ENCODE measurements at places on chromosomes 6 and 20. TPM values are rescaled to one million over a fixed set of nuclear protein-coding genes. Genes with fewer than 3 reads are reported as not detected.

ARHGAP18 gene
- total RNA-seq, result 18.2 TPM

FOXQ1 gene
- 6.5 TPM for total RNA-seq

TGM3 gene
- total RNA-seq, result under 0.01 TPM

TFAP2D gene
- total RNA-seq, result not detected

IPCEF1 gene
- total RNA-seq, result under 0.01 TPM

TXLNB gene
- 4.1 TPM for total RNA-seq

Data from smooth muscle cell of trachea (primary cell).